B cell (primary cell): ENCODE measurements at places on chromosomes 6 and 20.
A peak's percentile ranks its signal among the peaks of the same experiment; 100 is the strongest.

GRCh38 chr6:120735641-120736040 is 598.6 kb downstream of the TBC1D32 start:
- DNase-seq, result no peak

DNA sequence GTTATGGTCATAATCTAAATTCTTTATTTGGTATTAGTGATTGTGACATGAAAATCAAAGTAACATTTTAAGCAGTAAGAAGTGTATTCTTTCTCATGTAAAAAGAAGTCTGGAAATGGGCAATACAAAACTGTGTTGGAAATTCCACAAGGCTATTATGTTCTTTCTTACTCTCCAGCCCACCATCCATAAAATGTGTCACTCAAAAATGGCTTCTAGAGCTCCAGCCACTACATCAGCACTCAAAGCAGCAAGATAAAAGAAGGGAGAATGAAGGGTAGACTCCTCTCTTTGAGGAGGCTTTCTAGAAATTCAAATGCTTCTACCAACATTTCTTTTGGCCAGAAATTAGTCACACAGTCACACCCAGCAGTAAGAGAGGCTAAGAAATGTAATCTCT is 18.4 kb downstream of the PDSS2 start:
- DNase-seq, result no peak

DNA sequence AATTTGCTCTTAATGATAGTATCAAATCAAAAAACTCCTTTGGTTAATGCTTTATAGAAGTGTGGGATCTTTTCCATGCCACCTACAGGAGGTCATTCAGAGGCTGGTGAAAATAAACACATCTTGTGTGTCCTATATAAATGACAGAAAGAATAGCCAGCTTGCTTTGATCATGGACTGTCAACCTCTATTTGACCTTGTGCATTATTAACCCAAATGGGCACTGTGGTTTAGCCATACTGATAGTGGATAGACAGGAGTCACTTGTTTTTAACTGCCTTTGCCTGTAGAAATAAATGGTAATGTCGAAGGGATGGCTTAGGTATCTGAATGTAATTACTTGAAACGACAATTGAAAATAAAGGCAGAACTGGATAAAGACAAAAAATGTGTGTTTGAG is 123.8 kb downstream of the CDKAL1 start:
- no peak for DNase-seq

- no peak for DNase-seq
These were observed 78.0 kb upstream of the BMP2 start for GRCh38 chr20:6689339-6689973.

- no peak for DNase-seq
These were observed 20.5 kb downstream of the PERP start for GRCh38 chr6:138086573-138087196.

DNA sequence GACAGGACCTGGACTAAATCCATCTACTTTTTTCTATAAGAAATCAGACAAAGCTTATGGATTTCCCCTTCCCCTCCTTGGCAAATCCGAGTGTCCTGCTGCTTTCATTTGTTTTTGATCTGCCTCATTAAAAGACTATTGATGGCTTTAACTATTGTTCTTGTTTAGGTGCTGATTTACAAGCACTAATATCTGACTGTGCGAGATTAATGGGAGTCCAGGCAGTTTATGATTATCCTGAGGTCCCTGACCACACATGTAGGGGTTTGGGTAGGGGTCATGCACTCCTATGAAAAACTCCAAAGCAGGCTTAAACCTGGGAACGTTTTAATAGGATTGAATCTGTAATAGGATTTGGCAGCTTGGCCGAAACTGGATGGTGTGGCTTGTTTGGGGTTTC is 317.5 kb upstream of the POU3F2 start:
- DNase-seq, result no peak

GRCh38 chr20:52536841-52537400 is 345.3 kb upstream of the ZFP64 start:
- DNase-seq, result no peak

DNA sequence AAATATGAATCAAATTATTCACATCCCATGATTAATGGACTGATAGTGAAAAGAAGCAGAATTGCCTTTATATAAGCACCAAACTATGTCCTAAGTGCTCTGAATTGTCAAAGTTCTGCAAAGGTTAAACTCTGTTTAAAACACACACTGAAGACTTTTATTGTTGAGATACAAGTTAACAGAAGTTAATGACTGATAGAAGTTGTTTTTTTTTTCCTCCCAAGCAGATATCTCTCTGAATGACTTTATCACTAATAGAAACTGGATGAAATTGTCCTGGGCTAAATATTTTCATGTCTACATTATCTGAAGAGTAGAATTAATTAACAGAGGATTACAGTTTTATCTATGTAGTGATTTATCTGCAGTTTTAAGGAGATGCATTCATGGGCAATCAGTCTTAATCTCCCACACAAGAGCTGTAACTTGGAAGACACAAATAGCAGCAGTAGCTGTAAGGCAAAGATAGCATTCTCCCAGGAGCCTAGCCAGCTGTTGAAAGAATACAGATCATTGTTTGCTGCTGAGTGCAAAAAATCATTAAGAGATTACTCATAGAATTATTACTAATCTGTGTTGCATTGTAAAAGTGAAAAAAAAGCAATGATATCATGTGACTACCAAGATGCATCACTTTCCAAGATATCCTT is 49.9 kb downstream of the BMP5 start:
- no peak for DNase-seq

DNA sequence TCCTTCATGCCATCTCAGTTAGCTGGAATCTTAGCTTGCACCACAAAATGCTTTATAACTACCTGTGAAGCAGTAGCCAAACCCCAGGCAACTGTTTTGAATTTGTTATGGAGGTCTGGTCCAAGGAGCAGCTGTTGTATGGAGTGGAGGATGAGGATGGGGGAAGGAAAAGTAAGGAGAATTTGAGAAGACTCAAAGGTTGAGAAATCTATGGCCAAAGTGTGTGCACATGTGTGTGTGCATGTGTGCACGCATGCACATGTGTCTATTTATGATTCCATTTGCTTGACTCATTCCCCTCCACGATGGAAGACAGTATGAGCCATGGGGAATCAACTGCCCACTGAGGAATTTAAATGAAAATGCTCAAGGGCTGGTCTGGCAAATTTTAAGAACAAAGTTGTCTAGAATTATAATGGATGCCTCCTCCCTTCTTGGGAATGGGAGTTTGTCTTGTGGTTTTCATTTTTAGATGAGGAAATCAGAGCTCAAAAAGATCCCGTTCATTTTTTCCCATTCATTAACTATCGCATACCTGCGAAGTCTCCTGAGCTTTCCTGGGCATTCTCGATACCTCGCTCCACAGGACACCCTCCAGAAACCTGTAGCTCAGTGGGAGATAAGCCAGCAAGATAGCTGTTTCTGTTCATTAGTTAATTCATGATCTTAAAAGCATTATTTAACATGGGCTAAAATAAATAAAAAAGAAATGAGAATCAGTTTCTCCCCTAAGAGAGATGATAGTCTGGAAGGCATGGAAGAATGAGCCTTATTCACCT is 152.3 kb upstream of the NEDD9 start:
- DNase-seq, result no peak

DNA sequence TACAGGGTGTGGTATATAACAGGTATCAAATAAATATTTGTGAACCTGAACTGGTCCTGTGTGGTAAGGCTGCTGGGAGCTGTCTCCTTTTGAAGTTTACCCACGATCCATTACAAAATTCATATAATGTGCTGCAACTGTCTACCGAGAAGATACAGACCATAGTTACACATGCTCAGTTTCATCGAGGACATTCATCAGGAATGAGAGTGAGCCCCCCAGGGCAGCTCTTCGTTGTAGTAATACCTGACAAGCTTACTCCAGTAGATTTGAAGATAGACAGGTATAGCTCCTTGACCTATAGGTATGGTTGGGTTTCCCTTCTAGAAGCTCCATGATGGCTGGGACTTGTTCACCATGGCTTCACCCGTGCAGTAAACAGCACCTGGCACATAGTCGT is 25.7 kb downstream of the ARMC2 start:
- no peak for DNase-seq

- DNase-seq, result no peak
These were observed 27.3 kb upstream of the HFE start for GRCh38 chr6:26059941-26060340.

- DNase-seq, result no peak
These were observed 4.6 kb downstream of the DDR1 start for GRCh38 chr6:30888816-30889495.

GRCh38 chr6:118544105-118544504 is 4.0 kb upstream of the PLN start:
- no peak for DNase-seq

- DNase-seq, result no peak
These were observed 168.2 kb upstream of the RIN2 start for GRCh38 chr20:19589787-19590362.

GRCh38 chr6:157019115-157019641 is 242.0 kb downstream of the ARID1B start:
- peak; percentile 72 for DNase-seq

DNA sequence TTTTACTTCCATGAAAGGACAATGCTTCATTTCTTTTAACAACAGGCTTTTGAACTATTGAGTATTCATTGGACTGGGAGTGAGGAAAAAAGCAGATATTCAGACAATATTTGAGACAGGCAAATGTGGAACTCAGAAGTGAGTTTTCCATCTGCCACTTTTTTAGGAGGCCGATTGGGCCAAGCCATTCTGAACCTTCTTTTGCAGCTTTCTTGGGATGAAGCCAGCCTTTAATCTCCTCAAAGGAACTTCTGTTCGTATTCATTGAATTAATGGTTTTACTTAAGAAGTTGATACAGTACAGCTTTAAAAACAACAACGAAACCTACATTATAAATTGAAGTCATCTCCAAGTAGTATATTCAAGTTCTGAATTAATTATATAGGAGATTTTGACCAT is 187.1 kb upstream of the RNF217 start:
- no peak for DNase-seq

DNA sequence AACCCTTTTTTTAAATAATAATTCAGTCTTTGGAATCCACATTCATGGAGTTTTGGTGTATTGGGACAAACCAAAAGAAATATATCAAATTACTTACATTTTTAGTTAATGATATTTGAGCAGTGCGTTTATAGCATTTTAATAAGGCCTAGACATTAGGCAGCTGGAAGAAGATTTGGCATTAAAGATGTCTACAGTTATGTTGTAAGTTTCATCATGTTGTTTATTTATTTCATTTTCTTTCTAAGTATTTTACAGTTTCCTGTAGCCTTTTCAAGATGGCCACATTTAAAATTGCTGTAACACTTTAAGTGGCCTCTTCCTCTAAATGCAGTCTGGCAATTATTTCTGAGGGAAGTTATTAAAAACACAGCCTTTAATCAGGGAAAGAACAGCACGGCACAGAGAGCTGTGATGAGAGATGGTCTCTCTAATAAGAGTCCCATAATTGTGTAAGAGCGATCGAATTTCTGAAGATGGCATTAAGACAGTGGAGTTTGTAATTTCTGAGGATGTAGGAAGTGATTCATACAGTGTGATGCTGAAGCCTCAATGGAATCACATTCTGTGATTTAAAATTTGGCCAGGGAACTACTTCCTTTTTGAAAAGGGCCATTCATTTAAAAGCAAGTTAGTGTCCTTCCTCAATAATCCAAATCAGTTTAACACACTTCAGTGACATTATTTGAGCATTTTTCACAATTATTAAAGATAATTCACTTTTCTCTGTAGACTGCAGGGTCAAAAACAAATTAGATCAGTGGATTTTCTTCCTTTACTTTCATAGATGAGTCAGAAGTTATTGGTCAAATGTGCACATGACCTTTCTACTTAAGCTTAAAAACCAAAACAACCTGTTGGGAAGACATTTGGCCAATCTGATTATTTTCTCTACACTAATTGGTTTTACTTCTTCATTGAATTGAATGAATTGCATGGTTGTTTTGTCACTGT is 52.4 kb upstream of the EDN3 start:
- DNase-seq, result no peak

- peak; percentile 56 for DNase-seq
These were observed 26.2 kb downstream of the SLCO4A1 start for GRCh38 chr20:62668441-62669027.

GRCh38 chr6:119559586-119559985 is 210.0 kb upstream of the MAN1A1 start:
- no peak for DNase-seq

DNA sequence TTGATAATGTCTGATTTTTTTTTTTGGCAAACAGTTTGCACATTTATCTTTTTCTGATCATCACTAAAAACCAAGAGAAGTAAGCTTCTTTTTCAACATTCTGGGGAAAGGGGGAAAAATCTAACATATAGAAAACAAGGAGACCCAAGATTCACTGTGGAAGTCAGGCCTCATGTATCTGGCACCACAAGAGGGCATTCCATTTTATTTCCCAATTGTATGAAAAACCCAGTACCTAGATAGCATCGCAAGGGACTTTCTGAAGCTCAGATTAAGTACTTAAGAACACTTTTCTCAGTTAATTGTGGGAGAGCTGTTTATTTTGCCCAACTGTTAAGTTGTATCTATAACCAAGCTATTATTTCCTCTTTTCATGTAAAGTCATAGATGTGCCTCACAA is 152.9 kb downstream of the KLHL32 start:
- DNase-seq, result no peak

GRCh38 chr6:158324136-158324535 is 11.9 kb downstream of the TULP4 start:
- DNase-seq, result no peak

DNA sequence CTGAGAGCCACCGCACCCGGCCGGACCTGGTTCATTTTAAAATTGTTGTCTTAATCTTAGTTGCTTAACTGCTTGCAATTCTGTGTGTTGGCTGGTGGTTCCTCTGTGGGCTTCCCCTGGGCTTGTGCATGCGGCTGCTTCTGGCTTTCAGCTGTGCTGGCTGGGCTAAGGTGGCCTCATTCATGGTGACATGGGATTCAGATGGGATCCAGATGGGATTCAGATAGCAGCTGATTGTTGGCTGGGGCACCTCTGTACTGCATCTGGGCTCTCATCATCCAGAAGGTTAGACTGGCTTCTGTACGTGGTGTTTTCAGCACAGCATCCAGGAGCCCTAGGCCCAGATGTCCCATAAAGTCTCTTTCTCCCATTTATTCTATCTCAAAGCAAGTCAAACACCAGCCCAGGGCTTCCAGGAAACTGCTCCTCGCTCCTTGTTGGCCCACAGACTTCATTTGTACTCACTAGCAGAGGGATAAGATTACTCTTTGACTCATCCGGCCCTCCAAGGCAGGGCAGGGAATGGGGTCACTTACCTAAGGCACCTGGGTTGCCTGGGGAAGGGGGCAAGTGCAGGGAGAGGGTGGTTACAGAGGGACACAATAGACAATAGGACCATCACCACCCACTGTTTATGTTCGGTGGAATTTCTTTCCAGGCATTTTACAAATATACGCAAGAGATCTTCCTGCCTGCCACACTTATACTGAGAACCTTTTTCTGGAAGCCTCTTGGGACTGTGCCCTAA is 10.2 kb upstream of the PEDS1 start:
- DNase-seq, result no peak

- DNase-seq, result no peak
These were observed 10.7 kb downstream of the SDC4 start for GRCh38 chr20:45337367-45338120.

DNA sequence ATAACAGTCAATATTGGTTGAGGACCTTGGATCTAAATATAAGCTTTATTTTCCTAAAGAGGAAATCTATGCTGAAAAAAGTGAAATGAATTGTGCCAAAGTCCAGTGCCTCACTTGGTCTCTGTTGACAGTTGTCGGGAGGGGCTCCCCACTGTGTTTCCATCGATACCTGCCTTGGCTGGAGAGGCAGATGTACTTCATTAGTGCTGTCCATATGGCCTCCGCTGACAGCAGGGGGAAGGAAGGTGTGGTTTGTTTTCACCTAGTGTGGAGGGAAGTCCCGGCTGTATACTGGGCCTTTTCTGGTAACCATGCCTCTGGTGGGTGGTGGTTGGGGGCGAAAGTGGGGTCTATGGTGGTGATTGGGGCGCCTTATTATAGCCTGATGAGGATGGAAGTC is 42.7 kb downstream of the CD2AP start:
- no peak for DNase-seq
